ENCODE measurements at places on chromosomes 7 and 10.

DNA sequence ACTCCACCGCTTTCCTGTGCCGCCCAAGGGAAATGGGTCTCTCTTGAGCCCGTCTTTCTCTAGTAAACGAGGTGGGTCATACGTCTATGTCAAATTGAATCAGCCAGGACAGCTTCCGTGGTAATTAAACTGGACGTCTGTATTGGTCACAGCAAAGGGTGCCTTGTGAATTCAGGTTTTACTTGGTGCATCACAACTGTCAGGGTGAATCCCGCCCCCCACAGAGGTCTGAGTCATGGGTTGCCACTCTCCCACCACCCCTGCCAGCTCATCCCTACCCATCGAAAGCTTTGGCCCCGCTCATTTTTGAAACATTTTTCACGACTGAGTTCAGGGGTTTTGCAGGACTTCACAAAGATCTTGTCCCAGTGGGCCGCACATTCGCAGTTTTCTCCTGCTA lies 8.0 kb upstream of the SP8 start:
- DNase-seq, result no peak

- no peak for DNase-seq
These were observed 86.2 kb upstream of the DDC start for GRCh38 chr7:50651271-50651989.

- no peak for DNase-seq
These were observed 3.1 kb downstream of the HERPUD2 start for GRCh38 chr7:35691827-35692307.

DNA sequence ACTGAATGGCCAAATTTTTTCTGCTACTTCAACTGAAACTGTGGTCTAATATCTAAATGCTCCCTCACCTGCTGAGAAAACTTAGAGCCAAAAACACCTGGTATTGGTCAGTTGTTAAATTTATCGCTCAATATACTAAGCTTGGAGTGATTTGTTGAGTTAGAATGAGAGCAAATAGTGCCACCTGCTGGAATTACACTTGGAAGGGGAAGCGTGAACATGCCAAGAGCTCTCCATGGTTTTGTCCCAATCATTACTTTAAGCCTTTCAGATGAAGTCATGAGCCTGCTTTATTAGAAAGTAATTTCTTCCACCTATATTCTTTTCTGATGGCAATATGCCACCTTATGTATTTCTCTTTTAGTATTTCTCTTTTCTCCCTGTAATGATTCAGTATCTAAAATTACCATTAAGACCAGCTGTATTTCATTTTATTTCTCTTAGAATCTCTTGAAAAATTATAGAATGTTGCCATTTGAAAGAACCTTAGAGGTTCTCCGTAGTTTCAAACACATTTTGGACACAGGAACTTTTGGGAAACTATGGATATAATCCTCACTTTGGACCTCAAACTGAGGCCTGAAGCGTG lies 447.8 kb upstream of the C7orf33 start:
- no peak for DNase-seq

DNA sequence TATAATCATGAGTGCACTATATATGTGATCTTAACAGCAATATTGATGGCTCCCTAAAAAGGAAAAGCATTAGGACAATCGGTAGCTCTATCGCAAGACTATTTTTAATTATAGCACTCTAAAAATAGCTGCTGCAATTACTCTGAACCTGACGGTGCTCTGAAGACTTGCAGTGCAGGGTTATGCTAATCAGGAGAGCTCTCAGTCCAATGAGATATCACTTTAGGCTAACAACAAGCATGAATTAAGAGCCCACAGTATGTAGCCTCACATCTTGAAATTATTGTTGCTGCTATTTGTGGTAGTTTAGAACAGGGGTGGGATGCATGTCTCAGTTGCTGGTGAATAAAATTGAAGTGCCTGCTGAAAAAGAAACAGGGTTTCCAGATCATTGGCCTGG lies 515.8 kb upstream of the AKR1E2 start:
- DNase-seq, result no peak

DNA sequence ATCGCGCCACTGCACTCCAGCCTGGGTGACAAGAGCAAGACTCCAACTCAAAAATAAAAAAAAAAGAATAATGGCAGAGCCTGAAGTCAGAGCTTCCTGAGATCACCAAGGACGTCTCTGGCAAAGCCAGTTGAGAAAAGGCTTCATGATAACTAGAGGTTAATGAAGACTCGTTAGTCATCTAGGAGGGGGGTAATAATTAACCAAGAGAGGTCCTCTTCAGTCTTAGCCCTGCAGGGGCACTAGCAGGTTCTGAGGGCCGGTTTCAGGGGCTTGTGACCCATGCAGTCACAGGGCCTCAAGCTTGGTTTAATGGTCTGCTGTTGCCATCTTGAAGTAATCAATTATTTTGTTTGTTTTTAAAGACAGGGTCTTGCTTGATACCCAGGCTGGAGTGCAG lies 28.6 kb upstream of the PROSER2 start:
- DNase-seq, result no peak
